ENCODE measurements at places on chromosomes 3 and 15.
A peak's percentile ranks its signal among the peaks of the same experiment; 100 is the strongest.

DNA sequence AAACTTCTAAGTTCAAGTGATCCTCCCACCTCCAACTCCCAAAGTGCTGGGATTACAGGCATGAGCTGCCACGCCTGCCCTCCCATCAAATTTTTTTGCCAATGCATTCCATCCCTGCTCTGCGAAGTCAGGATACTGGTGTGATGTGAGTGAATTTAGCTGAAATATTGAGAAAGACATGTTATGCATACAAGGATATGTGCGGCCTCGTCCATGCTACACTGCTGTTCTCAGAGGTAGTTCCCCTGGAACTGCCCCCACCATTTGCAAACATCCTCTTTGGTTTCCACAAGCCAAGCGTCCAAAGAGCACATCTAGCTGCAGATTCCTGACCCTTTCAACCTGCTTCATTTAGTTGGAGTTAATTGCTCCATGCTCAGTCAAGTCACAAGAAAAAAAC is 36.5 kb upstream of the BCL2A1 start:
- DNase-seq = no peak

DNA sequence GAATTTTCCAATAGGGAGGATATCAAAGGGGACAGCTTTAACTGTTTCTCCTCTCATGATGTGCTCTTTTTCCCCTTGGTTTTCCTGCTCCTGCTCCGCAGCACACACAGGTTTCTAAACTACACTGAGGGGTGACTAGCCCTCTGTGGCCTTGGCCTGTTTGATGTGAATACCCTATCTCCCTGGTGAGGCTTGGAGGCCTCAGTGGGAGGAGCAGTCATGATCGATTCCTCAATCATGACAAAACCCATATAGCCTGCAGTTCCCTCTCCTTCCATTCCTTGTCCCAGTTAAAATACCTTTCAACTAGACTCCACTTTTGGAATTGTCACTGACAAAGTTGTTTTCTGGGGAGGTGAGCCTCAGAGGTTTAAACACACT is 24.0 kb upstream of the USP3 start:
- DNase-seq = no peak

DNA sequence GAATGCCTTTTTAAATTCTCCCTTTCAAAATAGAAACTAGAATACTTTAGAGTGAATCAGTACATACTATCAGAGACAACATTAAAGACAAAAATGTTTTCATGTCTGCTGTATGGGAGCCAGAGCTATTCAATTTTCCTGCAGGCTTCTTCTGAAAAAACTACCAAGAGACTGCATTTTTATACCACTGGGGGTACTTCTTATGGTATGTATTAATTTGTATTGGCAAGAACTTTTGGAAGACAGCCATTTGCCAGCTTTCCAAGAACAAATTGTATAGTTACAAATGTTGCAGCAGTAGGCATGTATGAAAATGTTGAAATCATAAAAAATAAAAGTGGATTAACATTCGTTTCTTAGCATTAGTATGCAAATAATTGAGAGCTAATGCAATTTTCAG is 1010.0 kb upstream of the CADM2 start:
- no peak for DNase-seq

DNA sequence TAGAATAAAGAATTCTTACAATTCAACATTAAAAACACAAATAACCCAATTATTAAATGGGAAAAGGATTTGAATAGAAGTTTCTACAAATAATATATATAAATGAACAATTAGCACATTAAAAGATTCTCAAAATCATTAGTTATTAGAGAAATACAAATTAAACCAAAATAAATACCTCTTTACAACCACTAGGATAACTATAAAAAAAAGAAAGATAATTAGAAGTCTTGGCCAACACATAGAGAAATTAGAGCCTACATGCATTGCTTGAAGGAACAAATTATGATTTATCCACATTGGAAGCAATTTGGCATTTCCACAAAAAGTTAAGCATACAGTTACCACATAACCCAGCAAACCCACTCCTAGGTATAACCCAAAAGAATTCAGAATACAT is 502.3 kb upstream of the UBE2E2 start:
- DNase-seq = no peak

- DNase-seq = no peak
These were observed 83.7 kb downstream of the BCHE start for GRCh38 chr3:165753560-165753959.

GRCh38 chr3:182710557-182711157 is 82.6 kb upstream of the ATP11B start:
- DNase-seq = peak; percentile 9

GRCh38 chr3:46012246-46012645 is 15.0 kb downstream of the XCR1 start:
- DNase-seq = no peak

DNA sequence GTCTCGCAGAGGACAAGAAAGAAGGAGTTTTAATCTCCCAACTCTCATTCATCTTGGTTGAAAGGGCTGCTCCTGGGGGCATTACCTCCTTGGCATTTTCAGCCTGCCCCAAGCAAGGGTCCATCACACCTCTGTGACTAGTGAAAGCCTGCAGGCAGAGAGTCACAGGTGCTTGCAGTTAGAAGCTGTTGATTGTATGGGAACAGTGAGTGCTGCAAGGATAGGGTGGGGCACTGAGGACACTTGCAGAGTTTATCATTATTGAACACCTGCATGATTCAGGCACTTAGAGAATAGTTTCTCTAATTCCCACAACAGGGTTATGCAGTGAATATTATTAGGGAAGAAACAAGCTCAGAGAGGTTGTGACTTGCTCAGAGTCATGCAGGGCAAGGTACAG is 41.7 kb upstream of the IGF2BP2 start:
- DNase-seq = no peak

- DNase-seq = no peak
These were observed 5.0 kb downstream of the THBS1 start for GRCh38 chr15:39585871-39586301.

DNA sequence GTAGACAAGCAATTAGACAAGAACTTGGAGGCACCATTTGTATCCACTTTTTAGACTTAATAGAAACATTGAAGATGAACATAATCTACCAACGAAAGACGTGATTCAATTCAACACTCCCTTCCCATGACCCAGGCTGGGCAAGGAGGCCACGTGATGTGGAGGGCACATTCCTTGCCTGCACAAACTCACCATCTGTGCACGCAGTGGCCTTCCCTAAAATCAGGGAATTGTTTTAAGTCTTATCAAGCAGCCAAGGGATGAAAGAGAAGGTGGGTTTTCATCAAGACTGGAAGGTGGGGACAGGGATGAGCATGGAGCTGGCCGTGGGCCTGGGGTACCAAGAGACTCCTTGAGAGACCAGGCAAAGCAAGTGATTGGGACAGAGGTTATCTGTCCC is 13.5 kb downstream of the STARD5 start:
- no peak for DNase-seq

DNA sequence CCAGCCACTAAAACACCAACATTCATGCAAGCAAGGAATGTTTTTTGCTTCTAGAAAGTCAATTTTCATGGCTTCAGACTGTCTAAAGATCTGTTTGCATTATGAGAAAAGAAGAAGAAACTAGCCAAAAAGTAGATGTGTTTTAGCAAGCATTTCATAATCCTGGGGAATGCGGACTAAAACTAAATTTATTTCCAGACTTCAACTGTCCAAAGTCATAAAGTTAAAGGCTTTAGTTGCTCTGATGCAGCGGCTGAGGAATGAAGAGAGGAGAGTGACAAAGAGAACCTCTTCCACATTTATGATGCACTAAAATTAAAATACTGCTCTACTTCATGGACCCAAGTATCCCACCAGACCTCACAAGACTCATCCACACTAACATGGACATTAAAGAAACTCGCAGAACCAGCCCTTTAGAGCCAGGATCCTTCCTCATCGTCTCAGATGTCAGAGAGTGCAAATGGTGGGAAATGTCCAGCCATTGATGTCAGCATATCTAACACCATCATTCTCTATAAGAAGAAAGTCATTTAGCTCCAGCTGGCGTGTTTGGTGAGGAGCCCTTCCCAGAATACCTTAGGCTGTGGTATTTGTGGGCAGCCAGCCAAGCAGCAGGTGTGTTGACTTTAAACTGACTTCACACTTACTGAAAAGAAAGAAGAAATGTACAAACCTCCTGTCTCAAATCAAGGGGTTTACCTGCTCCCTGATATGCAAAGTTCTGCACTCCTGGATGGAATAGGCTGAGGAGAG is 17.4 kb downstream of the FYCO1 start:
- DNase-seq = no peak

DNA sequence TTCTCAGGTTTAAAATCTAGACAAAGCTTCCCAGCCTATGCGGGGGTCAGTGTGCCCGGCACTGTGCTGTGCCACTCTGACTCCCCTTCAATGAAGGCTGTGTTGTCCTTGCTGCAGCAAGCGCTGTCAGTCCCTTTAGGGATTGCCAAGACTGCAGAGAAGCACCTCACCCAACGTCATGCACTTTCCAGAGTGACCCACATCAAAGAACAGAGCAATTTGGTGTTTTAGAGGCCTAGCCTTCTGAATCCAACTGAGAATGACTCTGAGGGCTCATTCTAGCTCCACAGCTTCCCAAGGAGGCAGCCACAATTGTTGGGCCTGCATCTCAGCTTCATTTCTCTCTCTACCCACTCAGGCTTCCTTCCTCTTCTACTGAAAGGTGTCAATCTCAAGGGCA is 26.4 kb downstream of the SLC9A9 start:
- no peak for DNase-seq

GRCh38 chr15:23734862-23735261 is 47.8 kb upstream of the NDN start:
- no peak for DNase-seq

- DNase-seq = peak; percentile 78
These were observed 381.2 kb downstream of the GABRB3 start for GRCh38 chr15:26391567-26392194.

- no peak for DNase-seq
These were observed 19.5 kb upstream of the FANCD2 start for GRCh38 chr3:10006762-10007090.

- no peak for DNase-seq
These were observed 377.1 kb upstream of the TPM1 start for GRCh38 chr15:62665449-62665848.

DNA sequence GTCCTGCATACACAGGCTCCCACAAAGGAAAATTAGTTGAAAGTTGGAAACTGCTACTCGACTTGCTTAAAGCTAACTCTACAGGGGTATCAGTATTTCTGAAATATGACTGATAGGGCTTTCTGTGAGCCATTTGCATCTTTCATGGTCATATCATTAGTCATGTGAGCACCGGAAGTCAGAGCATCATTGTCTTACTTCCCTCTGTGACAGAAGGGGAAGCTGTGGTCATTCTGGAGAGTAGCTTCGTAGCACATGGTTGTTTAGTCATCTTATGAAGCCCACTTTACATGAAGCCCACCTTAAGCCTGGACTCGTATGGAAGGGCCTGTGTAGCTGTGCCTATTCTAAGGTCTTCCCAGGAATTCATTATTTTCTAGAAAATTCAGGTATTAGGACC is 69.0 kb downstream of the COL6A5 start:
- peak; percentile 90 for DNase-seq

GRCh38 chr15:58958811-58959210 is 25.3 kb upstream of the SLTM start:
- DNase-seq = no peak

DNA sequence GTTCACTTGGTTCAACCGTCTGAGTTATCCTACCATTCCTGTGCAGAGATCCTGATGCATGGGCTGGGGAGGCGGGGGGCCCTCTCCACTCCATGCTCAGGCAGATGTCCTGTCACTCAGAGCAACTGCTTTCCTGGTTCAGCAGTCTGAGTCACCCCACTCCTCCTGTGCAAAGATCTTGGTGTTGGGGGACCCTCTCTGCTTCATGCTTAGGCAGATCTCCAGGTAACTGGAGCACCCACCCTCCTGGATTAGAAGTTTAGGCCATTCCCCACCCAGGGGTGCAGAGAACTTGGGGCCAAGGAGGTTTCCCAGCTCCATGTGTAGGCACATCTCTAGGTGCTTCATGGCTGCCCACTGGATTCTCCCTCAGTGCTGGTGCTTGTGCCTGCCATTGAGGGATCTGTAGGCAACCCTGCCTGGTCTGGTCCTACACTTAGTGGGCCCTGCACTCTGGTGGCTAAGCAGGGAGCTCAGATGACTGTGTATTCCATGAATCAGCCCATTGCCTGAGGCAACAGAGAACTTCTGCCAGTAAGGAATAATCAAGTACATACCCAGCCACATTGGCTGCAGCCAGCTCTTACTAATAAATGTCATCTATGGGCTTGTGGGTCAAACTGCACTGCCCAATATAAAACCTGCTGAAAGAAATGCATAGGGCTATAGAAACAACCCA is 465.4 kb upstream of the THBS1 start:
- no peak for DNase-seq

DNA sequence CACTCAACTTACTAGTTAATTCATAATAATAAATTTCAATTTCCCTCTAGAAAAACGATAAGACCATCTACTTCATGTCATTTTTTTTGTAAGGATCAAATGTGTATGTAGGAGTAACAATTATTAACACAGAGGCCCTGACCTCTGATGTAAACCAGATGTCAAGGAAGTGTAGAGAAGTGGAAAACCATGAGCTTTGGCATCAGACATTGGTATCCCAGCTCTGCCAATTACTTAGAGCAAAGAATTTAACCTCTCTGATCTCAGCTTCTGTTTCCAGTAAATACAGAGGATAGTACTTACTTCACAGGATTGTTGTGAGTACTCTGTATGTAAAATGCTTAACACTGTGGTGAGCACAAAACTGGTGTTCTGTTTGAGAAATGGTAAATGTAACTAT is 17.5 kb downstream of the AQR start:
- DNase-seq = no peak

DNA sequence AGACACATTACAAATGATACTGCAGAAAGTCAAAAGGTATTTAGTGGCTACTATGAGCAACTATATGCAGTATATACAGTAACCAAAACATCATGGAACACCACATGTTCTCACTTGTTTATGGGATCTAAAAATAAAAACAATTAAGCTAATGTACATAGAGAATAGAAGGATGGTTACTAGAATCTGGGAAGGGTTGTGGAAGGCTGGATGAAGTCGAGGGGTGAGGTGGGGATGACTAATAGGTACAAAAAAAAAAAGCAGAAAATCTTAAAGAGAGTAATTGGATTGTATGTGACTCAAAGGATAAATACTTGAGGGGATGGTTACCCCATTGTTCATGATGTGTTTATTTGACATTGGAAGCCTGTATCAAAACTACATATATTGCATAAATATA is 848.8 kb upstream of the GBE1 start:
- DNase-seq = no peak

- DNase-seq = no peak
These were observed 42.4 kb downstream of the PCSK6 start for GRCh38 chr15:101447168-101447533.

GRCh38 chr15:31405200-31405920 is 78.7 kb downstream of the KLF13 start:
- peak; percentile 48 for DNase-seq

- DNase-seq = no peak
These were observed 10.3 kb upstream of the RYK start for GRCh38 chr3:134260987-134261386.

Data from MV-4-11 (cell line).